GM23248 (cell line): ENCODE measurements at places on chromosomes 12 and 14. TPM values are rescaled to one million over a fixed set of nuclear protein-coding genes. Genes with fewer than 3 reads are reported as not detected.
A peak's percentile ranks its signal among the peaks of the same experiment; 100 is the strongest.

DNA sequence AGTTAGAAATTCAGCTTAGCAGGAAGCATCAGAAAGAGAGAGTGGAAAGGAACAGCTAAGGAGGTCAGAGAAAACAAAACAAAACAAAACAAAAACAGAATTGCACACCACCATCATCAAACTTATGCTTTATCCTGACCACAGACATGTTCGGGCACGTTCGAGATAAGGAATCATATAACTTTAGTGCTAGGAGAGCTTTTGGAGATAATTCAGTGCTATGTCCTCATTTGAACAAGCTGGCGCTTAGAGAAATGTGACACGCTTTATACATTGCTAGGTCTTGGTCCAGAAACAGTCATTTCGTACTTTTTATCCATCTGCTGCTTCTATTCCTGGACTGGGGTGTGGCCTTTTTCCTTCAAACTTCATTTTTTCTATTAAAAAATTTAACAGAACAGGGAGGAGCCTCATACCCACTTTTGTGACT is 213.1 kb downstream of the PTPRO start:
- peak; percentile 48 for DNase-seq

GRCh38 chr14:25518364-25518763 is 468.4 kb upstream of the STXBP6 start:
- DNase-seq: no peak

- peak; percentile 58 for DNase-seq
These were observed 3.4 kb downstream of the BMP4 start for GRCh38 chr14:53953002-53953827.

GRCh38 chr14:90412058-90412457 is 15.2 kb downstream of the CALM1 start:
- peak; percentile 32 for DNase-seq

DNA sequence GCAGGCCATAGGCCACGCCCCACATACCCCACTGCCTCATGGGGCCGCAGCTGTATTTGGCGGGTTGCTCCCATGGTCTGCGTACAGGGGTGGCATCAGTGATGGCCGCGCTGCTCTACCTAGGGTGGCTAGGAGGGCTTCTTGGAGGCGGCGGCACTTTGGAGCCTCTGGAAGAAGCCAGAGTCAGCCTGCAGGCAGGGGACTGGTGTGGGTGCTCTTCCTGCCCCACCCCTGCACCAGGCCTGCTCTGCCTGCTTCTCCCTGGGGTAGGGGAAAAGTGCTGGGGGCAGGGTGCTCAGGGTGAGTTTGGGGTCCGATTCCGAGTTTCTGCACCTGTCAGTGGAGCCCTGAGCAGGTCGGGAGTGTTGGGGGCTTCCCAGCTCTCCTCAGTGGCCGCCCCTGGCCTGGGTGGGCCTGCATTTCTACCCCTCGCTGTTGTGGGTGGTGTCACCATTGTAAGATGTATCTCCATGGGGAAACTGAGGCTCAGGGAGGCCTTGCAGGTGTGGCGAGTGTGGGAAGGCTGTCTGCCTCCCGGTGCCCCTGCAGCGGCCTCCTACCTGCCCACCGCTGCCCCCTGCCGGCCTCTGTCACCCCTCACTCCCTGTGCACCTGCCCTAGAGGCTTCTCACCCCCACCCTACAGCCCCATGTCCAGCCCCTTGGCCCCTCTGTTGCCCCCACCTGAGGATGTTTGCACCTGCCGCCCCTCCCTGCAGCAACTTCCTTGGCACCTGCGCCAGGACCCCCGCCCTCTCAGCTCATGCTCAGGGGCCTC is 5.5 kb downstream of the CEP170B start:
- DNase-seq: peak; percentile 23

LALBA gene
- polyA plus RNA-seq: not detected in 2 replicates

GRCh38 chr14:24422694-24423601 is 6.5 kb downstream of the CBLN3 start:
- no peak for DNase-seq

KRT72 gene
- polyA plus RNA-seq: not detected in 2 replicates

DNA sequence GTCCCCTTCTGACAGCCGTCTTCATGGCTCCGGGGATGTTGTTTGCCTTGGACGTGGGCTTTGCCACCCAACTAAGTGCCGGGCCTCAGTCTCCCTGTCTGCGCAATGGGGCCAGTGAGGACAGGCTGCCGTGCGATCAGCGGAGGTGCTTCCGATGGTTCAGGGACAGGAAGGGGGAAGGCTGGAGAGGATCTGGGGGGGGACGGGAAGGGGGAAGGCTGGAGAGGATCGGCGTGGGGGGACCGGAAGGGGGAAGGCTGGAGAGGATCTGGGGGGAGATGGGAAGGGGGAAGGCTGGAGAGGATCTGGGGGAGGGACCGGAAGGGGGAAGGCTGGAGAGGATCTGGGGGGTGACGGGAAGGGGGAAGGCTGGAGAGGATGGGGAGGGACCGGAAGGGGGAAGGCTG is 3.4 kb downstream of the MMP17 start:
- peak; percentile 85 for DNase-seq

TFCP2 gene
- polyA plus RNA-seq: 10.8 and 12.4 TPM in 2 replicates

DNA sequence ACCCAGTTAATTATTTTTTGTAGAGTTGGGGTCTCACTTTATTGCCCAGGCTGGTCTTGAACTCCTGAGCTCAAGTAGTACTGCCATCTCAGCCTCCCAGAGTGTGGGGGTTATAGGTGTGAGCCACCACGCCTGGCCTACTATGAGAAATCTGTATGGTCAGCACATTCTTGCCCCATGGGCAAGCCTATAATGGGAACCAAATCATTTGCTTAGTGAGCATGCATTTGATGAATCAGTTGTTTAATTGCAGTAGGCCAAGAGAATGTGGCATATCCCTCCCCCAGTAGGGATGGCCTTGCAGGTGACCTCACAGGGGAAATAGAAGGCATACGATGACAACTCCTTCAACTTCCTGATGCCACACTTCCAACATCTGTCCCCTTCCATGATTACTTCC is 122.7 kb downstream of the DIP2B start:
- DNase-seq: no peak

ZBTB42 gene
- 0.56 and 0.75 TPM in 2 replicates for polyA plus RNA-seq

- no peak for DNase-seq
These were observed 303.5 kb upstream of the SFSWAP start for GRCh38 chr12:131407221-131408035.

GRCh38 chr12:116361414-116362223 is 84.1 kb upstream of the MED13L start:
- no peak for DNase-seq

DNA sequence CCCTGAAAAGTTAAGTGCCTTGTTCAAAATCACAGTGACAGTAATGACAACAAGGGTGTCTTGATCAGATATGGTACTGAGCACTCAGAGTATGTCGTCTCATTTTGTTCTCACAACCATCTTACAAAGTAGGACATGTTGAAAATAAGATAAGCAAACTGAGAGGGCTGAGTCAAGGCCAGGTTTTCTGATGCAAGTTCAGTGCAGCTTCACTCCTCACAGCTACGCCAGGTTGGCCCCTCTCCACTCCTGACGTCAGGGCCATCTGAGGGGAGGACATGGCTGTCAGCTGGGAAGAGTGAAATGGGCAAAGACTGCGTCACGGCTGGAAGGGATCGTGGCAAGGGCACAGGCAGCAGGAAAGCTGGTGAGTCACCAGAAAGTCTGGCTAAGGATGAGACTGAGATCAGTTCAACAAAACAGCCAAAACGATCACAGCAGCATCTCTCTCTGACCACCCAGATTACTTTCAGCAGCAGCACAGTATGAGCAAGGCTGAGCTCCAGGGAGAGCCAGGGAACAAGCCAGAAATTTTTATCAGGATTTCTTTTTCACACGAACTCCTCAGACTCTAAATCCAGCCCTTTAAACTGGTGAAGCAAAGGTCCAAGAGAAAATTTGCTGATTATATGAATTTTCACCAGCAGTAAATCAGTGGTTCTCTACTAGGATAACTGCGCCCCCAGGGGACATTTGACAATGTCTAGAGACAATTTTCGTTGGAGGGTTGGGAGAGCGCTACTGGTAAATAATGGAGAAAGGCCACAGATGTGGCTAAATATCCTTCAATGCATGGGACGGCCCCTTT is 297.9 kb upstream of the AMIGO2 start:
- DNase-seq: peak; percentile 99

KCNC2 gene
- not detected in 2 replicates for polyA plus RNA-seq

- no peak for DNase-seq
These were observed 69.4 kb upstream of the ACTN1 start for GRCh38 chr14:69048456-69048855.

- DNase-seq: no peak
These were observed 57.4 kb downstream of the FSCB start for GRCh38 chr14:44449680-44450079.

GRCh38 chr14:77310026-77310425 is 10.7 kb downstream of the POMT2 start:
- DNase-seq: peak; percentile 78

DNA sequence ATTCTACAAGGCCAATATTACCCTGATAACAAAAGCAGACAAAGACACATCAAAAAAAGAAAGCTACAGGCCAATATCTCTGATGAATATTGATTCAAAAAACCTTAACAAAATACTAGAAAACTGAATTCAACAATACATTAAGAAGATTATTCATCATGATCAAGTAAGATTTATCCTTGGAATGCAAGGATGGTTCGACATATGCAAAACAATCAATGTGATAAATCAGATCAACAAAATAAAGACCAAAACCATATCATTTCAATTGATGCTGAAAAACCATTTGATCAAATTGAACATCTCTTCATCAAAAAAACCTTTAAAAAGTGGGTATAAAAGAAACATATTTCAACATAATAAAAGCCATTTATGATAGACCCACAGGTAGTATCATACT is 117.3 kb downstream of the CPNE8 start:
- DNase-seq: no peak

GPRC5A gene
- 84.8 and 85.9 TPM in 2 replicates for polyA plus RNA-seq

DNA sequence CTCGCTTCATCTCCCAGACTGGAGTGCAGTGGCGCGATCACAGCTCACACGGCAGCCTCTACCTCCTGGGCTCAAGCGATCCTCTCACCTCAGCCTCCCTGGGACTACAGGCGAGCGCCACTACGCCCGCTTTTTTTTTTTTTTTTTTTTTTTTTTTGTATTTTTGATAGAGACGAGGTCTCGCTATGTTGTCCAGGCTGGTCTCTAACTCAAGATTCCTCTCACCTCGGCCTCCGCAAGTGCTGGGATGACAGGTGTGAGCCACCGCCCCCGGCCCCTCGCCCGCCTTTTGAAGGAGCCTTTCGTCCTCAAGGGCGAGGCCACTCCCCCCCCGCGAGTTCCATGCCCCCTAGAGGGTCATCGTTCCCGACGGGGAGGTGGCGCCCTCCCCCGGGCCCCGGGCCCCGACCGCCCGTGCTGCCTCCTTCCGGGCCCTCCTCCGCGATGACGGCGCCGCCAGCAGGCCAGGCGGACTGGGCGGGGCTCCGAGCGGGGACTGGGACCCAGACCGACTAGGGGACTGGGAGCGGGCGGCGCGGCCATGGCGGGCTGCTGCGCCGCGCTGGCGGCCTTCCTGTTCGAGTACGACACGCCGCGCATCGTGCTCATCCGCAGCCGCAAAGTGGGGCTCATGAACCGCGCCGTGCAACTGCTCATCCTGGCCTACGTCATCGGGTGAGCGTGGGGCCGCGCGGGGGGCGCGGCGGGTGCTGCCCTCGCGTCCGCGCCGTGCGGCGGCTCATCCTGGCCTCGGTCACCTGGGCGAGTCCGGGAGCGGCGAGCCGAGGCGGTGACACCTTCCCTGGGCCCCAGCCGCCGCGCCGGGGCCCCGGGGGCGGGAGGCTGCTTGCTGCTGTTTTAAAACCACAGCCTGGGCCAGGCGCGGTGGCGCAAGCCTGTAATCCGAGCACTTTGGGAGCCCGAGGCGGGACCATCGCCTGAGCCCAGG is at the start of gene P2RX4:
Gene P2RX4 (plus strand): TSS at position 506 of the 949 bp plus-strand sequence. CDS start 36 bp downstream, at position 542.
- peak; percentile 93 for DNase-seq

IL26 gene
- polyA plus RNA-seq: not detected in 2 replicates

GRCh38 chr14:23588884-23589598 is 10.5 kb upstream of the JPH4 start:
- peak; percentile 80 for DNase-seq

FERMT2 gene
- 124 and 126 TPM in 2 replicates for polyA plus RNA-seq

DNA sequence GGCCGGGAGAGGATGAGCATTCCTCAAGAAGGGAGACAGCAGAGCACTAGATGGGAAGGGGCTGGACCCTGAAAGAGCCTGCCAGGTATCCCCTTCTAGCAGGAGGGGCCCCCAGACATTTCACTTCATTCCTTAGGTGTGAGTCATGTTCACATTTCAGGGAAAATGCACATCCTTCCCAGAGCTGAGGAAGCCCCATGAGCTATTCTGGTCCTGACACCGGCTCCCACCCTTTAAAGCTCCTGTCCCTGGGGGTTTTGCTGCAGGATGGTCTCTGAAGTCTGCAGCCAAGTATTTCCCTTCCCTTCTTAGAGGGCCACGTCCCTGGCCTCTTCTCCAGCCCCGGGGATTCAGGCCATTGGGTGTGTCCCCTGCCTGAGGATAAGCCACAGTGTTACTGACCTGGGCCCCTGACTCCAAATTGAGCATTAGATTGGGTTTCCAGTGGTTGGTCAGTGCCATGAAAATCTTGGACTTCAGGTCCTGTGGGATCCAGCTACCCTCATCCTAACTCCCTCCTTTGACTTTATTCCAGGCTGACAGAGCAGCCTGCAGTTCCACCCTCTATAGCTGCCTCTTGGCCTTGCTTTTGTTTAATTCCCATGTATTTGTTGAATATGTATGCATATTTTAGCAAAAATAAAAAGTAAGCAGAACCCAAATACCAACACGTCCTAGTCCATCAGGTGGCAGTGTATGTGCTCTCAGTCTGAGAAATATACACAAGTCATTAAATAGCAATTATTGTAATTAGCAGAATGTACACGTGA is 267.1 kb downstream of the CACNA1C start:
- peak; percentile 62 for DNase-seq

- DNase-seq: no peak
These were observed 17.4 kb downstream of the EGLN3 start for GRCh38 chr14:33933386-33933933.

TAS2R9 gene
- not detected in 2 replicates for polyA plus RNA-seq

ITGB7 gene
- 0.84 and 1.2 TPM in 2 replicates for polyA plus RNA-seq

PTHLH gene
- polyA plus RNA-seq: 4.2 and 4.7 TPM in 2 replicates

DNA sequence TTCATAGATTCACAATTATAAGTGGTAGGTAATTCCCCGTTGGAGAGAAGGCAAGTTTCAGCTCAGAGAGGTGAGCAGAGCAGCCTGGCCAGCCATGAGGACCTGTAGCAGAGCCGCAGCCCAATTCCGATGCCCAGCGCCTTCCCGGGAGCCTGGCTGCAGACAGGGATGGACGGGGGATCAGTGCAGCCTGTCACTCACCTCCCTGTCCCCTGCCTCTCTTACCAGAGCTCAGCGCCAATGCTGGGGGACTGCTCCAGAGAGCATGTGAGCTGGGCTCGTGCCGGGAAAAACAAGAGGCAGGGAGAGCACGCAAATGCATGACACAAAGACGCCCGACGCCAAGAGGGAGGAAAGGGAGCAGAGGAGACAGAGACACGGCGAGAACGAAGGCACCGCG is 231.9 kb downstream of the BCL11B start:
- DNase-seq: no peak

CELA1 gene
- not detected in 2 replicates for polyA plus RNA-seq

SLC22A17 gene
- 16.5 and 20.4 TPM in 2 replicates for polyA plus RNA-seq

GRCh38 chr12:75959060-75959459 is 72.5 kb downstream of the PHLDA1 start:
- no peak for DNase-seq

AQP6 gene
- polyA plus RNA-seq: not detected in 2 replicates

- no peak for DNase-seq
These were observed 530 bp downstream of the ARL1 start for GRCh38 chr12:101407049-101407435.
